ENCODE measurements at places on chromosomes 7 and 10.

DNA sequence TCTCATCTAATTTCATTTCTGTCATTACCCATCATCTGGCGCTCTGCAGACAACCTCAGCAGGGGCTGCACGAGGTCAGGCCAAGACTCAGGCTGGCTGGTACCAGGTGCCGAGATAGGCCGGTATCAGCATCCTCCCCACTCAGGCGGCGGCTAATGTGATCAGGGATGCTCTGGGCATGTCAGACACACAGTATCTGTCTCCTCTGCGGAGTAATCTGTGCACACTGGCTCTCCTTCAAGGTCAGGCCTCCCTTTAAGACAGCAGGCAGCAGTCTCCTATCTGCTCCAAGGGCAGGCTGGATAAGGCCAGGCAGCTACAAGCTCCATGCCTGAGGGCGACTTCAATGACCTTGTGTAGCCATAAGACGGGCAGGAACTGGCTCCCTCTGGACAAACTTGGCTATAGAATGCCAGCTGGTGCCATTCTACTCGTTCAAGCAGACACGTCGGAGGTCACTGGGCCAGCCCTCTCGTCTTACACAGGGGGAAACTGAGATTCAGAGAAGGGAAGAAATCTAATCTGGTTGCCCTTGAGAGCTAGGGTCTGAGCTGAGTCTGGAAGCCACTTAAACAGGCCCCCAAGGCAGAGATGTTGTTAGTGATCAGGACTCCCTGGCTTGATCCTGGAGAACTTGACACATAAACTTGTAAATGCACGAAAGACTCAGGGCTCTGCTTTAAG, 59.3 kb downstream of the ARHGAP22 start:
- no peak for DNase-seq

GRCh38 chr7:1693419-1693990, 23.4 kb downstream of the ELFN1 start:
- DNase-seq: no peak

DNA sequence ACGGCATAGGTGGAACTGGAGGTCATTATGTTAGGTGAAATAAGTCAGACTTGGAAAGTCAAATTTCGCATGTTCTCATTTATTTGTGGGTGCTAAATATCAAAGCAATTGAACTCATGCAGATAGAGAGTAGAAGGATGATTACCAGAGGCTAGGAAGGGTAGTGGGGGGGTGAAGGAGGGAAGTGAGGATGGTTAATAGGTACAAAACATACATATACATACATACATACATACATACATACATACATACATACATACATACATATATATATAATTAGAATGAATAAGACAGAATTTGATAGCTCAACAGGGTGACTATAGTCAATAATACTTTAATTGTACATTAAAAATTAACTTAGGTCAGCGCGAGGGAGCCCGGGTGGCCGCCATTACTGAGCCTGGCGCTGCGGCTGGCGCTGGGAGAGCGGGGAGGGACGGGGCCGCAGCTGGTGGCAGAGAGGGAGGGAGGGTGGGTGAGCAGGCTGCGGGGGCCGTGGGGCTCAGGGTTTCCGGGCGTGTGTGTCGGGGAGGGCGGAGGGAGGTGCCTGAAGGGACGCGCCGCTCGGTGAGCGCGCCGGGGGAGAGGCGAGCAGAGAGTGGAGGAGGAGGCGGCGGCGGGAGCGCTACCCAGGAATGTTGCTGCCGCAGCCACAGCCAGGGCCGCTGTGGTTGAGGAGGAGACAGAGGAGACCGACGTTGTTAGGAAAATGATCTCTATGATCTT, 85.8 kb upstream of the EGFR start:
- DNase-seq: no peak

GRCh38 chr10:49593998-49594397, 16.1 kb upstream of the SLC18A3 start:
- DNase-seq: no peak

GRCh38 chr7:157001920-157002818, 8.3 kb downstream of the MNX1 start:
- no peak for DNase-seq

GRCh38 chr7:3063016-3063753, 19.5 kb upstream of the CARD11 start:
- DNase-seq: peak; percentile 70
